HL-60 (cell line): ENCODE measurements at places on chromosomes 16 and 17.

DNA sequence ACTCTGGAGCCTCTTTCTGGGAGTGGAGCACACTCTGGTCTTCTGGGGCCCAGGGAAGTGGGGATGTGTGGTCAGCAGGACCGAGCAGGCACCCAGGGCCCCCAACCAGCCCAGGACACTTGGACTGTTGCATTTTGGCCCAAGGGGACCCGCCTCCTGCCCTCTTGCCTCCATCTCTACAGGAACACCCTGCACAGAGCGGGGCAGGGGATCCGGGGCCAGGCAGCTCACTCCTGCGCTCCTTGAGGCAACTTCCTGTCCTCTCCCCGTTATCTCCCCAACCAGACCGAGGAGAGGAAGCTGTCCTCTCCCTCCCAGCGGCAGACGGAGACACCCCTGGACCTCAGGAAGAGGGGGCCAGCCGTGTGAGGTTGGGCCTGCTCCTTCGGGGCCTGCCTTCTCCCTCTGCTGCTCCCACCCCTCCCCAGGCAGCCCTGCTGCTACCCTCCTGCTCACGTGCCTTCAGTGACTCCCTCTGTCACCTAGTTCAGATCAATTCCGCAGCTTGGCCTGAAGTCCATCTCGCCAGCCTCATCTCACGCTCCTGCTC, 10.0 kb upstream of the ATP2A3 start:
- DNase-seq, result peak; percentile 69

- DNase-seq, result no peak
Measured at GRCh38 chr17:30421592-30421991, 42.9 kb downstream of the CPD start.

DNA sequence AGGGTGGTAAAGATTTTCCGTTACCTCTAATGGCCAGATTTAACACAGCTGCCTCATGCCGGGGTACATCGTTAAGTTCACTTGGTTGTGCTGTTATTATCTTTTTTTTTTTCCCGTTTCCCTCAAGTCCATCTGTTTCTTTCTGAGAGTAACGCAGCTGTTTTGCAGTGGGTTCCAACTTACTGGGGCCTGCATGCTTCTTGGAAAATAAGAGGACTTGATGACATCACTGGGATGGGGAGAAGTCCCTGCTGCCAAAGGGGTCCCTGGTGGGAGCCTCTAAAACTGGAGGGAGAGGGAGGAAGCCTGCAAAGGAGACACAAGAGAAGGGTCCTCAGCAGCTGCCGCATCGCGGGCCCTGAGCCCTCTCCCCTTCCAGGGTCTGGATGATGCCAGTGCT, 77.8 kb upstream of the NOL11 start:
- DNase-seq, result no peak

DNA sequence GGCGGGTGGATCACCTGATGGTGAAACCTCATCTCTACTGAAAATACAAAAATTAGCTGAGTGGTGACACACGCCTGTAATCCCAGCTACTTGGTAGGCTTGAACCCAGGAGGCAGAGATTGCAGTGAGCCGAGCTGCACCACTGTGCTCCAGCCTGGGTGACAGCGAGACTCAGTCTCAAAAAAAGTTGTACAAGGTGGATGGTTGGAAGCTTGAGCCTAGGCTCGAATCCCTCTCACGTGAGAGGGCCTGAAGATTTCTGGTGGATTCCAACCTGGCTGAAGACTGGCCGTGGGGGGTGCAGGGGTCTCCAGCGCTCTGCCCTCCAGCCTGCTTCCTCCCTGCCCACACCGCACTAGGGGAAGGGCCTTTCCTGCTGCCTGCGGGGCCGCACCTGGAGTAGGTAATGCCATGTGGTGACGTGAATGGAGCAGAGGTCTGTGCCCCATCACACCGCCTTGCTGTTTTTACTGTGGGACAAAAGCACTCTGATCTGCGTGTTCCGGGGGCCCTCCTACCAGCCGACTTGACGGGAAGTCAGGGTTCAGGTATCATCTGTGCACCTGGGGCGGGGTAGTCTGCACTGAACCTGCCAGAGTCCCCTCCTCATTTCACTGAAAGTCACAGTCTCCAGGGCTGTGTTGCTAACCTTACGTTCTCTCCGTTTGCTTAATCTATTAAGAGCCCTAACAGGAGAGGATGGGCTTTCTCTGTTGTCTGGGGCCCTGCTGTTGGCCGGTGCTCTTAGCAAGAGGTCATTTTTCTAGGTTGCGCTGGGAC, 4.2 kb downstream of the RPL13 start:
- peak; percentile 17 for DNase-seq

- no peak for DNase-seq
Measured at GRCh38 chr17:67068999-67069398, 24.6 kb downstream of the CACNG1 start.

GRCh38 chr16:71501547-71501946, 12.4 kb upstream of the ZNF19 start:
- no peak for DNase-seq
